ENCODE measurements at places on chromosomes 7 and 10. TPM values are rescaled to one million over a fixed set of nuclear protein-coding genes. Genes with fewer than 3 reads are reported as not detected.

FAS gene
- 32.4 TPM for total RNA-seq

SEPTIN7 gene
- 186 TPM for total RNA-seq

HSPA14 gene
- total RNA-seq, result 45.1 TPM

TRIM50 gene
- not detected for total RNA-seq

FBH1 gene
- 44.7 TPM for total RNA-seq

ENTPD1 gene
- not detected for total RNA-seq

KIAA1549 gene
- 6.2 TPM for total RNA-seq

FAM25G gene
- not detected for total RNA-seq

SPDYE9 gene
- not detected for total RNA-seq

INA gene
- total RNA-seq, result 23.3 TPM

ADARB2 gene
- total RNA-seq, result not detected

HPSE2 gene
- total RNA-seq, result not detected

HYAL4 gene
- total RNA-seq, result not detected

MARVELD1 gene
- total RNA-seq, result 50.1 TPM

SPAM1 gene
- total RNA-seq, result not detected

TOMM7 gene
- total RNA-seq, result 437 TPM

TMEM178B gene
- total RNA-seq, result 1.5 TPM

CHAT gene
- not detected for total RNA-seq

DNA2 gene
- 7.4 TPM for total RNA-seq

PRPS1L1 gene
- not detected for total RNA-seq

OPN1SW gene
- not detected for total RNA-seq

KIAA1217 gene
- 1.4 TPM for total RNA-seq

MEOX2 gene
- not detected for total RNA-seq

CADPS2 gene
- total RNA-seq, result 0.09 TPM

OR2A42 gene
- total RNA-seq, result not detected

COL17A1 gene
- 1.8 TPM for total RNA-seq

Data from A549 treated with GW870086 at 1 μM for 4 hours (cell line).